AG09319 (cell line): ENCODE measurements at places on chromosomes 16 and 17.

GRCh38 chr16:84115919-84116719, 623 bp downstream of the MBTPS1 start:
- no peak for DNase-seq

DNA sequence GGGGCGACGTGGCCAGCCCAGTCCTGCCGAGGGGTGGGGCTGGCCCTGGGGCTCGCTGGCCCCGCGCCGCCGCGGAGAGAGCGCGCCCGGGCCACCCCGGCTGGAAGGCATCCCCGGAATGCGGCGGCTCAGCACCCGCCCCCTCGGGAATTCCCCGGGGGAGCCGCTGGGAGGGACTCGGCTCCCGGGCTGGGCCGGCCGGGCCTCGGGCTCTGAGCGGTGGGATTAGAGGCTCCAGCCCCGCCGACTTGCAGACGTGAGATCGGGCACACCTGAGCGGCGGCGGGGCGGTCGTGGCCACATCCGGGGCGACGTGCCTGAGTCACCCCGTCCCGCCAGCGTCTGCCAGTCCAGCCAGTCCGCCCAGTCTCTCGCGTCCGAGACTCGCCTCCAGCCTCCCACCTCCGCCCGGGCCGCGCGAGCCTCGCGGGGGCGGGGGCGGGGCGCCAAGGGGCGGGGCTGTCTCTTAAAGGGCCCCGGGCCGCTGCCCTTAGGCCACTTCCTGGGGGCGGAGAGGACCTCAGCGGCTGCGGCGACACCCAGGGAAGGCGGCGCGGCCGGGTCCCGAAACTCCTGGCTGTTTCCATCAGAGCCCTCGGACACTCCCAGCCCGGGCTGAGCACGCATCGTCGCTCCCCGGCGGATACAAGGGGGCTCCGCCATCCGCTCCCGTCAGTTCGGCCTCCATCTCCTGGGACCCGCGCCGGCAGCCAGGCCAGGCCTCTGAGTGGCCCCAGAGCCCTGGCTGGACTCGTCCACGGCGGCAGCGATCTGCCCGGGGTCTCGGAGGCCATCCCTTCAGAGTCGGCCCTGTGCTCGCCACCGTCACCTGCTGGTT, at the start of gene KCTD11:
Gene KCTD11 (plus strand): TSS at position 498 of the 838 bp plus-strand sequence.
- peak; percentile 73 for DNase-seq

DNA sequence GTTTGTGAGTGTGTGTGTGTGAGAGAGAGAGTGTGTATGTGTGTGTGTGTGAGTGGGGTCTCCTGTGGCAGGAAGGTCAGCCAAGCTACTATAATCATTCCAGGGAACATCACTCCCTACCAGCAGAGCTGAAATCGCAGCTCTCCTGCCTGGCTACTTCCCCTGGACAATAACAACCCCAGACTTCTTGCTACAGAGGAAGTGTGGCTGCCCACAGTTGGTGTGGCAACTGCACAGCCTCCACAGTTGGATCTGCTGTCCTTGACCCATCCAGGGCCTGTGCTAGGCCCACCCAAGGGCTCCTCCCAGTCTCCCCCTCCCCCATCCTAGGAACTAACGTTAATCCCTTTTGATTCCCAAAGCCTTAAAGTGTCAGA, 1.5 kb downstream of the SLC13A5 start:
- no peak for DNase-seq

- no peak for DNase-seq
Measured at GRCh38 chr17:28001149-28001548, 41.3 kb upstream of the NLK start.

DNA sequence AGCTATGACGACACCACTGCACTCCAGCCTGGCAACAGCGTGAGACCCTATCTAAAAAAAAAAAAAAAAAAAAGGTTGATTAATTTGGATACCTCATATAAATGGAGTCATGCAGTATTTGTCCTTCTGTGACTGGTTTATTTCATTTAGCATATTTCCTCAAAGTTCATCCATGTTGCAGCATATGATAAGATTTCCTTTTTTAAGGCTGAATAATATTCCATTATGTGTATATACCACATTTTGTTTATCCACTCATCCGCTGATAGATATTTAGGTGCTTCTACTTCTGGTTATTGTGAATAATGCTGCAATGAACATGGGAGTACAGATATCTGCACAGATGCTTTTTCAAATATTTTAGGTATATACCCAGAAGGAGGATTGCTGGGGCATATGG, 43.3 kb upstream of the TMC5 start:
- DNase-seq = no peak
